ENCODE measurements at places on chromosomes 5 and 9.

DNA sequence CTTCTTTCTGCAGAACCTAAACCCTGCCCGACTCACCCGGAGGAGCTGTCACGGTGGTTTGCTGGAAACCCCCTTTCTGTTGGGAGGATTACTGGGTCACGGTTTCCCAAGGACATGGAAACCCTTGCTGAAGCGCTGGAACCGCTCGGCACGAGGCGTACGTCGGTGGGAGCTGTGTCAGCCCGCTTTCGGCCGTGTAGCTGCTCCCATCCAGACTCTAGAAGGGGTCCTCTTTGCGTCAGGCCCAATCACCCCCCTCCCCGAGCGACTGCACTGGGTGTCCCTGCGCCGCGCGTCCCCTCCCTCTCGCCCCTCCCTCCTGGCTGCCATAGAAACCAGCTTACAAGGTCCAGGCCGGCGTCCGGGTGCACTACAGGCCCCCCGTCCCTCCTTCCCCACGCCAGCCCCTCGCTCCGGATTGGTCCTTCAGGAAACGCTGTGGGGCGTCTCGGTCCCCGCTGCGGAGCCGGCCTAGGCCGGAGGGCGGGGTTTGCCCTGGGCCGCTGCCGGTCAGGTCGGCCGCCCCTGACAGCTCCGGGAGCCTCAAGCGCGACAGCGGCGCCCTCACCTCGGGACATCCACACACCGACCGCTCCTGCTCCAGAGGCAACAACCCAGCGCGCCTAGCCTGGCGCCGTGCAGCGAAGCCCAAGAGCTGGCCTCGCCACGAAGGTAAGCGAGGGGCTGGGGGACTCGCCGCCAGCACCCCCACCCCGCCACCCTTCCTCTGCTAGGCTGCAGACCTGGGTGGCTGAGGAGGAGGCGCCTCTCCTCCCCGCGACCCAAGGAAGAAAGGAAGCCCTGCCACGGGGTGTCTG is at the start of gene NIM1K:
Gene NIM1K, plus strand, starts transcription at position 486 of the 818 bp plus-strand sequence. CDS start 53,551 bp downstream, outside the sequence.
- peak; percentile 27 for DNase-seq

GRCh38 chr5:119383008-119383407 is 27.2 kb downstream of the TNFAIP8 start:
- no peak for DNase-seq

DNA sequence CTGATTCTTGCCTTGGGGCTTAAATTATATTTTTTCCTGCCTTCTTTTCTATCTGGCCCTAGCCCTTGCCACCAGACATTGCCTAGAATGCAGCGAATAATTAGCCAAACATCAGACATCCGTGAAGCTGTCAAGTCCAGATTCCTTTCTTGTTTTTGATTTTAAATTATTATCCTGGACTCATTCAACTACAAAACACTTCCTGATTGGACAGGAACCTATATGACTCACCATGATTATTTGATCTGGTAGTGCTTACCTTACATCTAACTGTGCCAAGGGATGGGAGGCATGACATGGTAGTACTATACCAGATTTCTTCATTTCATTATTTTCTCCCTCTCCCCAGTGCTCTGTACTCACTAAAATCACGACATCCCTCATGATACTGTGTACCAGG is 829.6 kb downstream of the TLR4 start:
- DNase-seq: no peak

- no peak for DNase-seq
Observed at GRCh38 chr9:96408409-96409280, 9.5 kb downstream of the ZNF367 start.

DNA sequence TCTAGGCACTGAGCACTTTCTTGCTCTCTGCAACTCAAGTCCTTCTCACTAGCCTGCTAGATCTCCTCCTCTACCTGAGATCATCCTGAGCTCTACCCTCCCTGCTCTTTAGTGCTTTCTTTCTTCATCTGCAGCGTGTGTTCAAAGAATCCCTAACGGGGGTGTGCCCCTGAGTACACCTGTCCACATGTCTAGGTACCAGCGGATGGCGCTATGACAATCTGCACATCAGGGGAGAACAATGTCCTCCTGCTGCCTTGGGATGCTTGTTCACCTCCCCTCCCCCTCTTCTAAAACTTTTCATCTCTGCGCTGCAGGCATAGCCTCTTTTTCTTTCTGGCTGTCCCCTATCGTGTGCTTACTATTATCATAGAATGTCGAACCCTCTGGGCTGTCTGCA is 42.7 kb downstream of the PTPN3 start:
- no peak for DNase-seq

- DNase-seq: peak; percentile 0
Observed at GRCh38 chr5:144390133-144390532, 219.5 kb downstream of the KCTD16 start.

Measured in IMR-90 (cell line).